ENCODE measurements at places on chromosomes 5 and 9.

DNA sequence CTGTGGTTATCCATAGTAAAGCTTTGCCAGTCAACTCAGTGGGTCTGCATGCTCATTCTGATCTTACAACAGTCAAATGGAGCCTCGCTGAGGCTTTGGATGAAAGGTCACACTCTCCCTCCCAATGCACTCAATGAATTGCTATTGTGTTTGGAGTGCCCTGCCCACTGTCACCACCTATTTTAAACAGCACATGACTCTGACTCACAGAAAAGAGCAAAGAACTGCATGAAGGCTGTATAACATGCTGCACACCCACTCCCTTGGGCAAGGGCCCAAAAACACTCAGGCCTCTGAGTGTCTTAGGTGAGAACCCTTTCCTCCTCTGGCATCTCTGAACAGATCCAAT is 118.7 kb upstream of the CCDC112 start:
- DNase-seq: no peak

DNA sequence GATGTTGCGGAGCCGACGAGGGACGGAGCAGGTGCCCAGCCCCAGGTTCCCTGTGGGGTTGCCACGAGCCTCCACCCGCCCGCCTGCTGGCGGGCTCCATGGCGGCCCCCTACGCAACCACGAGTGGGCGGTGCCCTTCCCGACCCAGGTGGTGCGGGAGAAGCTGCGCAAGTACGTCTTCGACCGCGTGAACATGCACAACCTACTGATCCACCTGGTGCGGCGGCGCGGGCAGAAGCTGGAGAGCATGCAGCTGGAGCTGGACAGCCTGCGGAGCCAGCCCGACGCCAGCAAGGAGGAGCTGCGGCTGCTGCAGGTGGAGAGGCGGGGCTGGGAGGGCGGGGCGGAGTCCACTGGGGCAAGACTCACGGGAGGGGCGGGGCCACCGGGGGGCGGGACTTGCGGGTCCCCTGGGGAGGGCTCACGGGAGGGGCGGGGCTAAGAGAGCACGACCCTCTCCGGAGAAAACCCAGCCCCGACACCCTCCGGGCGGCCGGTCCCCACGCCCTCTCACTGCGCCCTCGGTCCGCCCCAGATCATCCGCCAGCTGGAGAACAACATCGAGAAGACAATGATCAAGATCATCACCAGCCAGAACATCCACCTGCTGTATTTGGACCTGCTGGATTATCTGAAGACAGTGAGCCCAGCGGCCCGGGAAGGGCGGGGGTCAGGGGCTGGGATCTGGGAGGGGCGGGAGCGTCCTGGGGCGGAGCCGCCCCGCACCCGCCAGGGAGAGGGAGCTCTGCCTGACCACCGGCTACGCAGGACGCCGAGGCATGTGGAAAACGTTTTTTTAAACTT is 3.9 kb downstream of the CCDC183 start:
- DNase-seq: no peak

DNA sequence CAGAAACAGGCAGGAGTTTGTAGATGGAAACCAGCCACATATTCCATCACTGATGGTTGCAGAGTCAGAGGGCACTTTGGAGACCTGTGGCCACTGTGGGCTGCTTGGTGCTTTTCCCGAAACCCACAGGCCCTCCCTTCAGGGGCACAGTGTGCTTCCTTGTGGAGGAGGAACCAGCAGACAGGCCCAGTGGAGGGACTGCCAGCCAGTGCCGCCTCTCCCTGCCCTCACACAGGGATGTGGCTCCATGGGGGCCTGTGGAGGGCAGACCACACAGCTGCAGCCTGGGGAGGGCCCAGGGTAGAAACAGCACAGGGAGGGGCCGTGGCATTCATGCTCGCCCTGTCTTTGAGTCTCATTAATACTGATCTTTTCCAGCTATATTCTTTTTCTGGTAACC is 35.2 kb downstream of the CEP72 start:
- DNase-seq: no peak

- DNase-seq: no peak
These were observed 64.0 kb downstream of the UBAP1 start for GRCh38 chr9:34242830-34243229.

- no peak for DNase-seq
These were observed 16.5 kb downstream of the AGXT2 start for GRCh38 chr5:35031276-35031675.

GRCh38 chr5:153775923-153776322 is 262.8 kb downstream of the FAM114A2 start:
- no peak for DNase-seq

GRCh38 chr5:179488491-179488890 is 61.9 kb upstream of the RUFY1 start:
- no peak for DNase-seq

GRCh38 chr5:143153332-143154119 is 250.0 kb downstream of the NR3C1 start:
- peak; percentile 35 for DNase-seq

DNA sequence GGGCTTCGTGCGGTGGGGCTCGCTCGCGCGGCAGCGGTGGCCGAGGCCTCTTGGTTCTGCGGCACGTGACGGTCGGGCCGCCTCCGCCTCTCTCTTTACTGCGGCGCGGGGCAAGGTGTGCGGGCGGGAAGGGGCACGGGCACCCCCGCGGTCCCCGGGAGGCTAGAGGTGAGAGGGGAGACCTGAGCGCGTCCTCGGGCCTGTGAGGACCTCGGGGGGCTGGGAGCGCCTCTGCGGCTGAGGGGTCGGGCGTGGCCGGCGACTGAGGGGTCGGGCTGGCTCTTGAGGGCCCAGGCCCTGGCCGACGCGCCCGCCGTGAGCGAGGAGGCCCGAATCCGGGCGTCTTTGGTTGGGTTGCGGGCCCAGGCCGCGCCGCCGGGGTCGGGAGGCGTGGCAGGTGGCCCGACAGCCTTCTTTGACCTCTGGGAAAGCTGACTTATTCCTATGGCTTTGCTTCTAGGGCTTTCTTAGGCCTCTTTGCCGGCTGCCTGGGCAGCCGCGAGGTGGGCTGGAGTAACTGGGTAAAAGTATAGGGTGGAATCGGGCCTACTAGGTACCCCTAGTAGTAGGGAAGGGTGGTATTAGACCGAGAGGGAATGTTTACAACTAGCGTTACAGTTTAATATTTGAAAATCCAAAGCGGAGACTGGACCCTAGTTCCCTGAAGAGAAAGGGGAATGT is at the start of gene CANX:
TSS of gene CANX (plus strand) at position 33 of the 681 bp plus-strand sequence. CDS start 6,715 bp downstream, outside the sequence.
- DNase-seq: no peak

DNA sequence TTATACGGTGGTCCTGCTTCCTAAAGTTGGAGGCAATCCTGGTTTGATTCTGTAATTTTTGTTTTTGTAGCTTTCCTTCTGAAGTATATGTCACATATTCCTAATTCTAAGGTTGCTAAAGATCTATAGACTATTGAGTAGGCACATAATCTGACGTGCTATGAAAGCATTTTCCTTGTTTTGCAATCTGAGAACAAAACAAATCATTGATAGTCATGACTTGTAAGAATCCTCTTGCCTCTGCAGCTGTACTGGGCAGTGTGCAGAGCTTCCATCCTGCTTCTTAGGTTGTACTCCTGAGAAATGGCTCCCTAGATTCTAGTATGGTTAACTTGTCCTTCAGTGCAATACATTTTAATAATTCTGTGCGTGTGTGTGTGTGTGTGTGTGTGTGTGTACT is 35.4 kb downstream of the SEMA6A start:
- no peak for DNase-seq

GRCh38 chr5:143315929-143316328 is 87.6 kb downstream of the NR3C1 start:
- DNase-seq: no peak

DNA sequence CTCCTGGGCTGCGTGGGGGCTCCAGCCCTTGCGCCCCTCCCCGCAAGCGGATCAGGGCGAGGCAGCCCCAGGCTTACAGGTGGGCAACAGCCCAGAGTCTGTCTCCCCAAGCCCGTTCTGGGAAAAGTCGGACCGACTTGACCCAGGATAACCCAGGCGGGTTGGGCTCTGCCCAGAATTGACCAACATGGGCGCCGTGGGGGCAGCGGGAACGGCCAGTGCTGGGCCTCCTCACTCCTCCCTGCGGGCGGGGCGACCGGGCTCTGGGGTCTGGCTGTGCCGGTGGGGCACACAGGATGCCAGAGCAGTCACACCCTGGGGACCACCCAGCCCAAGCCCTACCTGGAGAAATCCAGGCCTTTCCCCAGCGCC is 15.3 kb upstream of the SYNPO start:
- no peak for DNase-seq

DNA sequence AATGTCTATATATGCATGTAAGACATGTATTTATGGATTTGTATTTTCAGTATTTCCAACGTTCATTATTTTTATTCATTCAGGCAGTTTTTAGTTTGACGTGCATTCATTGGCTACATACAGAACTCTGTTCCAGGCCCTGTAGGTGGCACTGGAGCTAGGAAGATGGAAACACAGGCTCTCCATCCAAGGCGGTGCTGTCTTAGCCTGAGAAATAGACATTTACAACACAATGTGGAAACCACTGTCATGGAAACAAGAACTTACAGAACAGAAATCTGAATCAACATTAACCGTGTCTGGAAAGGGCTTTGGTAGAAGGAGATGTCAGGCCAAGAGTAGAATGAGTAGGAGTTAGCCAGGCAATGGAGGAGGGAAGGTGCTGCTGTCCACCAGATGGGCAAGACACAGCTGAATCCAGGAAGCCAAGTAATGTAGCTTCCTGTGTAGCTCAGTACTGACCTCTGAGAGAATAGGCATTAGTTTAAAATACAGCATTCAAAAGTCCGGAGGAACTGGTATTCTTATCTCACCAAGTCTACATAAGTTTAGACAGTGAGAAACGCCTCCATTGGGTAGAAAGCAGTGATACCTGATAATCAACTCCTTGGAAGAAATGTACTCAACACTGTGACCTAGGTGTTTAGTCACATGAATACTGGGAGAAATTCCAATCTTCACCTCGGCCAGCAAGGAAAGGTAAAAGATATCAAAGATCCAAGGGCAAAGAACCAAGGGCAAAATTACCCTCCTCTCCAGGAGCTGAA is 388.6 kb upstream of the CDH6 start:
- no peak for DNase-seq

GRCh38 chr9:75229605-75230332 is 141.5 kb downstream of the OSTF1 start:
- DNase-seq: no peak

DNA sequence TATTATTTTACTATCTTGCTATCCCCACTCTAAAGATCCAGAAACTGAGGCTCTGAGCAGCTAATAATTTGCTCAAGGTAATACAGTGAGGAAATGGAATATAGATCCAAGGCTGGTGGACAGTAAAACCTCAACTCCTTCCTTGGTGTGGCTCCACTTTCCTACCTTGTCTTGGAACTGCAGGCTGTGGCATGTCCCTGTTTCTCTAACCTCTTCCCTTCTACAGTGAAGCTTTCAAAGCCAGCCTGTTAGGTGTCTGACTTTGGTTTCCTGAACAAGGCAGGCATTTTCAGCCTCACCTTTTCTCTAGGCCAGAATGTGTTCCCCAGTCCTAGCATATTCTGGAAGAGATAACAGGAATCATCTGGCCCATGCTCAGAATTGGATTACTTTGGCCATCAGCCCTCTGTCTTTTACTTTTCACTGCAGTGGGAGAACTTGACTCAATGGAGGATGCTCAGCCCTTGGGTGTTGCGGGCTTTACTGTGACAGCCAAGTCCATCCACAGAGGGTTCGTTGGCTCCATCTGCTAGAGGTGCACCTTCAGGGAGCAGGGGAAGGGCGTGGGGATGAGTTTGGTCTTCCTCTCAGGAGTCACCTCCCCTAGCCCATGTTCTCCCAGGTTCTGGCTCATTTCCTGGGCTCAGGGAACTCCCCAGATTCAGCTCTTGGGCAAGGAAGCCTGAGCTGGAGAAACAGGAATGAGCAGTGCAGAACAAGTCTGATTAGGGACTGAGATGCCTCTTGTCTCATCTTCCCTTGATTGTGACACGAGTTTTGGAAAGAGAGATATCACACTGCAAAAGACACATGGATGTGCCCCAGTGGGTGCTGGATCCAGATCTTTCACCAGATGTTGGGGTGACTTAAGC is 1.1 kb downstream of the NIPAL4 start:
- no peak for DNase-seq

DNA sequence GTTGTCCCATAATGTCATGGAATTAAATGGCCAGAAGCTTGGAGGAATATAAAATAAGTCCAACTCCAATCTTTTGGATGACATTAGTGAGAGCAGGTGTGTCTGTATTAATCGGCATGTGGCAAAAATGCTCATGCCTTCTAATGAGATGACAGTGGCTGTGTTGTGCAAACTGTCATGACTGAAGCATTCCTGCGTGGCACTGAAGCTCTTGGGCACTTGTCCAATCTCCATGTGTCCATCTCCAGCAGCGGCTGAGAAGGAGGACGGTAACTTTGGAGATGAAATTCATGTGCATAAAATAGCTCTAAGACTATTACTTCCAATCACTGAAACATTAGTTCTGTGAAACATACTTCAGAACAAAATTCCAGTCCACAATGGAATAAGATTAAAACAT is 697.5 kb upstream of the GRAMD2B start:
- no peak for DNase-seq

DNA sequence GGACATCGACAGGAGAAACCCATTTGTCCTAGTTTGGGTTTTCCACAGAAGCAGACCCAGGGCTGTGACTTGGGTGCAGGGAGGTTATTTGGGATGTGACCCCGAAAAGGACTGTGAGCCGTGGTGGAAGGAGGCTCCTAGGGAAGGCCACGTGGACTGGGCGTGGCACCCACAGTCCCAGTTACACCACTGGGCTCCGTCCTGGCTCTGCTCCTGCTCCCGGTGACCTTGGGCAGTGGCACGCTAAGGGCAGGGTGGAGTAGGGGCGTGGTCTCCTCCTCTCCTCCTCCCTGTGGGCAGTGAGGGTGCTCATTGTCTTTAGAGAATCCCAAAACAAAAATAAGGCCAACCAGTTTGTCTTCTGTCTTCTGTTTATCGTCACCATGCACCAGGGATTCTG is 190.1 kb downstream of the GADD45G start:
- no peak for DNase-seq

DNA sequence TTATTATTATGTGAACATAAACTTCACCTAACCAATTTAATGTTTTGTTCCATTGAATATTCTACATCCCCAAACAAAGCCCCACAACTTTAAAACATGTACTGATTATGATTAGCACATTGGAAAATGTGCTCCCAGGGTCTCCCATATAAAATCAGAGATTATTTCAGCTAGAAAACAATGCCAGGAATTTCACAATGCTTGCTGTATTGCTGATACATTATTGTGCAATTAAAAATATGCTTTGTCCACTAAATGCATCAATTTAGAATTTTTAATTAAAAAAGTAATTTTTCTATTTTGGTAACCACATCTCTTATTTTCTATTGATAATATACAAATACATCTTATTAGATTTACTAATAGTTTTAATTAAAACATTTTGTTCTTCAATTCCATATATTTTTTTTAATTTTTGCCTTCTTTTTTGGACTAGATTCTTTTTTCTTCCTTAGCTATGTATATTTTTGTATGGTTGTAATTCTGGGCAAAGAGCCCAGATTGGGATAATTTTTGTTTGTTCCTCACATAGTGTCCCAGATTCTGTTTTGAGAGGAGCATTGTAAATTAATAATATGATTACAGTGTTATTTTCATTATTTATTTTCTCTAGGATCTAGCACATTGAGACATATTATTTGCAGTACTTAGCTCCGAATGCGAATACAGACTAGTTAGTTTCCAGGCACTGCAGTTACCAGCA is 241.5 kb upstream of the CDH18 start:
- DNase-seq: no peak

GRCh38 chr5:35443803-35444595 is 173.7 kb upstream of the SPEF2 start:
- no peak for DNase-seq

GRCh38 chr9:93461821-93462220 is 8.4 kb upstream of the FAM120AOS start:
- DNase-seq: no peak

All from smooth muscle cell of the brain vasculature (primary cell).